ENCODE measurements at places on chromosomes 7 and 10.
A peak's percentile ranks its signal among the peaks of the same experiment; 100 is the strongest.

DNA sequence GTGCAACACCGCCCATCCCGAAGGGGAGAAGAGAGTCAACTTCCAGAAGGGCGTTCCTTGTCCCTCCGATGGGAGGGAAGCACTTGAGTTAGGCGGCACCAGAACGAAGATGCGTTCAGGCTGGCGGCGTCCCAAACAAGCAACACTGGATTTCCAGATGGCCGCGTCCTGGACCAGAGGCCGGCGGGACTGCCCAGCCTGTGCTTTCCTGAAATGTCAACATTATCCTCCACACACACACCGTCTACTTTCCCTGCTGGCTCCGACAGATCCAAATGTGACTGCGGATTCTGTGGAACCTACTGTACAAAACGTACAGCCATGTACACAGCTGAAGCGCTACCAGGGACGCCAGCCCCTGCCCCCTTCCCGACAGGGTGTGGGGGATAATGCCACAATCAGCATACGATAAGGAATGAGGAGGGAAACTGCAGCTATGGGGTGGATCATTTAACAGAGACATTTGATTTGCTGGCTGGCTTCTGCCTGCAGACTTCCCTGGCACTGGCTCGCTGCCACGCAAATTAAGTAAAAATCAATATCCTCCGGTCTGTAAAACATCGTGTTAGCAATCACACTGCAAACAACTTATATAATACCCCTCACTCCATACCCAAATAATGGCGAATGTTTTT lies 82.1 kb downstream of the ZRANB1 start:
- no peak for DNase-seq

DNA sequence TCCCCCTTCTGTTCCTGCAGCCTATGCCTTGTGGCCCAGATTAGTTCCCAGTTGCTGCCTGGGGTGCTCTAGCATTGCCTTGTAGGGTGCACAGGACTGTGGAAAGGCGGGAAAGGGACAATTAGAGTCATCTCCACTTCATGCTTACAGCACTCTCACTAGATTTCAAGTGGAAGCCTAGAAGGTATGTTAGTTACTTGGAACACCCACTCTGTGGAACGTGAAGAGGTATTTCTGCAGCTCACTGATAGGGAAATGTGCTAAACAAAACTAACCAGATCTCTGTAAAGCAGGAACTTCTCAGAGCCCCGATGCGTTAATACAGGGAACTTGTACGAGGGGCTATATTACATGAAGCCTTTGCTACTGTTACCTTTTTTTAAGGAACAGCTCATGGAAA lies 19.4 kb downstream of the STMP1 start:
- DNase-seq: no peak

DNA sequence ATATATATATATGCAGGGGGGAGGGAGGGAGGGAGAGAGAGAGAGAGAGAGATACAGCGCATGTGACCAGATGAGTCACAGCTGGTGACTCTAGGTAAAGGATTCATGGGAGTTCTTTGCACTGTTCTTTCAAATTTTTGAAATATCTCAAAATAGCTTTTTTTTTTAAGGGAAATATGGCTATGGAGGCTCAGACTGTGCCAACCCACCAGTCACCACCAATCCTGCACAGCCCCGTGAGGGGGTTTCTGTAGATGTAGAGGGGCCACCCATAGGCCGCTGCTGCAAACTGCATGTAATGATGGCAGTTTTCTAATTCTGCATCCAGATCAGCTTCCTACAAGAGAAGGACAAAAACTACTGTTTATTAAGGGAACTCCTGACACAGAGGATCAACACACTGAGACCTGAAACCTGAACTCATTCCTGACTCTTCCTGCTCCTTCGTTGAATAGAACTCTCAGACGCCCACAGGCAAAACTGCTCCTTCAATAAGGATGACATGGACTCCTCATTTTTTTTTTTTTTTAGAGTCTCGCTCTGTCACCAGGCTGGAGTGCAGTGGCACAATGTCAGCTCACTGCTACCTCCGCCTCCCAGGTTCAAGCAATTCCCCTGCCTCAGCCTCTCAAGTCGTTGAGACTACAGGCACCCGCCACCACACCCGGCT lies 17.3 kb downstream of the DAGLB start:
- no peak for DNase-seq

DNA sequence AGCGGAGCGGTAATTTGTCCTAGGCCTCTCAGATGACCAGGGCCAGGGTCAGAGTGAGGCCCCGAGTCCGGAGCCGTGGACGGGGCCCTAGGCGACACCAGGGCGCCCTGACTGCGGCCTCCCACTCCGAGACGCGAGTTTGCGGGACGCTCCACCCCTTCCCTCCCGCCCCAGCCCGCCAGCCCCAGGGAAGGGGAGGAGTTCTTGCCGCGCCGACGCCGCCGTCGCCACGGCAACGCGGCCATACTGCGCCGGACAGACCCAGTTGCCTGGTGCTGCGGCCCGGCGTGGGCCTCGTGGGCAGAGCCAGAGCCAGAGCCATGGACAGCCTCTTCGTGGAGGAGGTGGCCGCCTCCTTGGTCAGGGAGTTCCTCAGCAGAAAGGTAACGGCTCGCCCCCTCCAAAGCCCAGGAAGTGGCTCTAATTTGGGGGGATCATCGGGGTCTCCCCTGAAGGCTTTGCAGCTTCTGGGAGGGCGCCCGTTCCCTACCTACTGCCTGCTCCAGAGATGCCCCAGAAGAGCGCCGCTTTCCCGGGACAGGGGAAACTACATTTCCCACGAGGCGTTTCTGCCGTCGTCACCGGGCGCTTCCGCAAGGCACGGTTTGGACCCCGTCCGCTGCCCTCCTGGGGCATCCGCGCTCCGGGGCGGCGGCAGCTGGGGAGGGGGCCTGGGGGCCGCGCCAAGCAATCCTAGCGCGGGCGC lies at the start of gene MINDY4:
TSS of gene MINDY4 (plus strand) at position 244 of the 706 bp plus-strand sequence. CDS start at position 321, 77 bp downstream.
- no peak for DNase-seq

DNA sequence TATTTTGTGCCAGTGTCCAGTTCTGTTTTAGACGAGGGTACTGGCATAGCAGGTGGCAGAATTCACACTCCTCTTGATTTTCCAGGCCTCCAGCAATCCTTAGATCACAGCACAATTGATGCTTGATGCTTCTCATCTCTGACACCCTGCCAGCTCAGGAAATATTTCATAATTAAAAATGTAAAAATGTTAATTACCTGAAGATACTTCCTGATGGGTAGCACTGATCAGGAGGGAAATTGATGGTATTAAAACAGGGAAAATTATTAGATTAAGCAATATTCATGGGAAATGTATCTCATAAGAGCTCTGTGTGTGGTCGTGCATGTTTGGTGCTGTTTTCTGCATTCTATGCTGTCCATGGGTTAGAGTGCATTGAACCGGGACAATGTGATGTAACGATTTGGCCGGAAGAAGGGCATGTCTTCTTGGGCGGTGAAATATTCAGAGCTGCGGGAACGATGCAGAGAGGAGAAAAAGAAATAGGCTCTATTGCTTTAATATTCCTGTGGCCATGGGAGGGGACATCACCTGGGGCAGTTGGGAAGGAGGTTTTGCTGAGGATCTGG lies 43.7 kb upstream of the MKI67 start:
- DNase-seq: no peak

GRCh38 chr10:118403967-118404366 lies 61.8 kb upstream of the FAM204A start:
- DNase-seq: no peak

DNA sequence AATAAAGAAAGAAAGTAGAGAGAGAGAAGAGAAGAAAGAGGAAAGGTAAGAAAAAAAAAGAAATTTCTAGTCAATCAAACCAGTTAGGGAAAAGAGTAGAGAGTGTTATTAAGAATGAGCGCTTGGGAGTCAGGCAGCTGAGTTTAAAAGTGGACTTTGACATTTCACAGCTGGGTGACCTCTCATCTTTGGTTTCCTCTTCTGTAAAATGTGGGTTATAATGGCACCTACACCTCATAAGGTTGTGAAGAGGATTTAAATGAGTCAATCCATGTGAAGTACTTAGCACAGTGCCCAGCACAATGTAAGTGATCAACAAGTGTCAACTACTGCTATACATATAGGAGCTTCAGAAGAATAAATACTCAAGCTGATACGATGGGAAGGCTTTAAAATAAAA lies 12.2 kb downstream of the HOXA1 start:
- DNase-seq: no peak

DNA sequence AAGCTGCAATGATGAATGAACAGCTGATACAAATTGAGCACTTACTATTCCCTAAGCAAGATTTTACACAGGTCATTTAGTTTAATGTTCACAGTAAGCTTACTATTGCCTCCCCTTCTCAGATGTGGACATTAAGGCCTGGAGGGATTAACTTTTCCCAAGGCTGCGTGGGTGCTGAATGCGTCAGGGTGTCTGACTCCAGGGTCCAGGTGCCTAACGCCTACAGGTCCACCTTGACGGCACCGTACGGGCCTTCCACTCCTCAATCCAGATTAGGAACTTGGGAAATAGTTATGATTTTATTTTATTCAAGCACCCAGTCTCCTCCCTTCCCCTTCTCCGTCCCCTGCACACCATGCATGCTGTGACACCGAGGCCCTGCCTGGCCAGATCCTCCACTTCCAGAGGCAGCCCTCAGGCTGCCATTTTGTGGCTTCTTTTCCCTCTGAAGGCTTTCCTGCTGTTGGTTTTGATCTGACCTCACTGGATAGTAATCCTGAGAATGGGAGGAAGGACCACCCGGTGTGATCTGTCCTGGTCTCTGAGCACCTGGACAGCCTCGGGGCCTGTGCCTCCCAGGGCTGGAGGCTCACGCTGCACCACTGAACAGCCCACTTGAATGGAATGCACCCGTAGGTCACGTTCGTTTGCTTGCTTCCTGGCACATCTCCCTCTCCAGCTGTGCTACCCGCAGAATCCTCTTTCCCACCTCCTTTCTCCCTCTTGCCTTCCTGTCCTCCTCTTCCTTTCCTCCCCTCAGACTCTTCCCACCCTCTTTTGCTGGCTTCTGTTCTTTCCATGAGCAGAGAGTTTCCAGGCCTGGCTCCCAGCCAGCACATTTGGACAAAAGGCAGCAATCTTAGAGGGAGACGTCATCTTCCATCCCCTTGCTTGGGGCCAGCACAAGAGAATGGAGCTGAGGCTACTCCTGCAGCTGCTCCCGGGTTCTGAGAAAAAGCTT lies 14.4 kb downstream of the DENND2A start:
- DNase-seq: peak; percentile 88

GRCh38 chr7:103712991-103713778 lies 267.2 kb upstream of the SLC26A5 start:
- DNase-seq: no peak

- no peak for DNase-seq
Measured at GRCh38 chr7:92588561-92588960, 1.6 kb downstream of the FAM133B start.

- no peak for DNase-seq
Measured at GRCh38 chr10:82552267-82552666, 677.3 kb downstream of the NRG3 start.

DNA sequence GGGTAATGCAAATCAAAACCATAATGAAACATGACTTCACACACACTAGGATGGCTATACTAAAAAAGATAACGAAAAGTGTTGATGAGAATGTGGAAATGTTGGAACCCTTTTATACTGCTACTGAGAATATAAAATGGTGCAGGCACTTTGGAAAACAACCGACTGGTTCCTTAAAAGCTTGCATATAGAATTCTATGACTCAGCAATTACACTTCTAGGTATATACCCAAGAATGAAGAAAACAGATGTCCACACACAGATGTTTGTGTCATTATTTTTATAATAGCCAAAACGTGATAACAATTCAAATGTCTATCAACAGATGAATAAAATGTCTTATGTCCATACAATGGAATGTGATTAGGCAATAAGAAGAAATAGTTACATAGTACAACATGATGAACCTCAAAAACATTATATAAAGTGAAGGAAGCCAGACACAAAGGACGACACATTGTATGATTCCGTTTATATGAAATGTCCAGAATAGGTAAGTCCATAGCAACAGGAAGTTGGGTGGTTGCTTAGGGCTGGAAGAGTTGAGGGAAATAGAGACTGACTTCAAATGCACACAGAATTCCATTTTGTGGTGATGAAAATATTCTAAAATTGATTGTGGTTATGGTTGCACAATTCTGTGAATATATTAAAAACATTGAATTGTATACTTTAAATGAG lies 148.3 kb upstream of the PHYHIPL start:
- no peak for DNase-seq

DNA sequence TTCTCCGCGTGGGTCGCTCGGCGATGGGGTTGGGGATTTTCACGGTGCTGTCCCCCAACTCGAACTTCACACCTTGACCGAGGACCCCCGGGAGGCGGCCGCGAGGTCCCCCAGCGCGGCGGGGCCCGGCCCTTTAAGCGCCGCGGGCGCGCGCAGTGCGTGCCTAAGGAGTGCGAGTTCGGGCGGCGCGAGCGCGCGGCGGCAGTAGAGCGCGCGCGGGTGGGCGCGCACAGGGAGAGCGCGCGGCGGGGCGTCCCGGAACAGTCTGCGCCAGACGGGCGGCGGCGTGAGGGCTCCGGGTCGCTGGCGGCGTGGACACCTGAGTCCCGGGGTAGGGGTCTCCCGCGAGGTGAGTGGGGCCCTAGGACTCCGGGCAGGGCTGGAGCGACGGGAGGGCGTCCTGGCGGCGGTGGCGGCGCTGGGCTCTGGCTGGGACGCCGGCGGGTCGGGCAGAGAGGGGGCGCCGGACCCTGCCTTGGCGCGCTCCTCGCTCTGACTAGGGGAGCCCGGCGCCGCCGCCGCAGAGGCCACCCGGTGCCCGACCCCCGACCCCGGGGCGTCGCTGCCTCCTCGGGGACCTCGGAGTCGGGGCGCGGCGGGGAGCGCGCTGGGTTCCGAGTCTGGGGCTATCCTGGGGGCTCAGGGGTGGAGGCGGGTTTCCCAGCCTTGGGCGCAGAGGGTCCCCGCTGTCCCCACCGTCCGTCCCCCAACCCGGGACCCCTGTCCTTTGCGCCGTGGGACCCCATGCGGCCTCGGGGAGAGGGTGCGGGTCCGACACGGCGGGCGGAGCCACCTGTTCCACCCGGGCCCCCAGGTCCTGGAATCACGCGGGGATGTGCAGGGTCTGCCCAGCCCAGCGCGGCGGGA lies at the start of gene PROSER2:
TSS of gene PROSER2 (plus strand) at position 235 of the 867 bp plus-strand sequence. CDS start 28,722 bp downstream, outside the sequence.
- DNase-seq: no peak

DNA sequence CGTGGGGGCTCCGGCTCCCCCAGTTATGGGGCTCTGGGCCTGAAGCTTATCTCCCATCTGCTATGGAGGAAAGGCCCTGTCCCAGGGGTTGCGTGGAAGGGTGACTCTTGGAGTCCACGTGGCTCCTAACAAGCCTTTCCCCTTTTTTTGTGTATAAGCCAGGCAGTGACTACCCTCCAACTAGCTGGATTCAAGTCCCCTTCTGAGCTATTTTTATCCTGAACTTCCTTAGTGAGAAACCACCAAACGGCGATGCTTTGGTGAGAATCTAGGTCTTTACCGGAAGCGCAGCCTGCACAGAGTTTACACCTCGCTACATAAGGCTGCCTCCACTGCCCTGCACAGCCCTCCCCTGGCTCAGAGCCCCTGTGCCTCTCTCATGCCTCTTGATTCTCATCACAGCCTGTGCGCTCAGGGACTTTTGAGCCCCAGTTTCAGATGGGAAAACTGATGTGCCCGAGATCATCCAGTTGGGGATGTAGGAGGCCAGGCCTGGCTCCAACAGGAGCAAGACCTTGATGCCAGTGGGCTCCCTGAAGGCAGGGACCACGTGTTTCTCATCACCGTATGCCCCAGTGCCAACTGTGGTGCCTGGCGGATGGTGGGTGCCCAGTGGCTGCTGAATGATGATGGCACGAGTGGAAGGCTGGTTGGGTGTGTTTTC lies 102.3 kb upstream of the PPIF start:
- no peak for DNase-seq
